ENCODE measurements at places on chromosomes 2 and 18. TPM values are rescaled to one million over a fixed set of nuclear protein-coding genes. Genes with fewer than 3 reads are reported as not detected.

Gene LCT
- 0.19 TPM for total RNA-seq

Gene HJURP
- total RNA-seq: 141 TPM

Gene ITPRIPL1
- 39.2 TPM for total RNA-seq

Gene IL1RN
- total RNA-seq: 0.37 TPM

Gene FSHR
- not detected for total RNA-seq

Gene ESPNL
- total RNA-seq: not detected

Gene STARD6
- not detected for total RNA-seq

Gene RIF1
- 57.3 TPM for total RNA-seq

Gene RND3
- total RNA-seq: not detected

Gene EHBP1
- 22.2 TPM for total RNA-seq

Gene TUBA4B
- total RNA-seq: not detected

Gene PNKD
- 34.0 TPM for total RNA-seq

Gene ZCCHC2
- total RNA-seq: 62.5 TPM

Gene NEU4
- total RNA-seq: 0.37 TPM

Gene GCKR
- total RNA-seq: not detected

Gene GPR155
- 38.1 TPM for total RNA-seq

Gene SERPINB11
- not detected for total RNA-seq

Gene C1GALT1C1L
- not detected for total RNA-seq

Gene DNAH7
- total RNA-seq: not detected

Gene PSMD14
- total RNA-seq: 56.2 TPM

Gene NT5C1B
- total RNA-seq: not detected

Gene SLC40A1
- 3.2 TPM for total RNA-seq

Gene KLF7
- 38.2 TPM for total RNA-seq

Gene GPR35
- 4.1 TPM for total RNA-seq

Gene PLEKHB2
- total RNA-seq: 55.7 TPM
